Caco-2 (cell line): ENCODE measurements at places on chromosomes 2 and 18. TPM values are rescaled to one million over a fixed set of nuclear protein-coding genes. Genes with fewer than 3 reads are reported as not detected.

Gene B3GNT7
- total RNA-seq = 2.7 and 3.6 TPM in 2 replicates

DNA sequence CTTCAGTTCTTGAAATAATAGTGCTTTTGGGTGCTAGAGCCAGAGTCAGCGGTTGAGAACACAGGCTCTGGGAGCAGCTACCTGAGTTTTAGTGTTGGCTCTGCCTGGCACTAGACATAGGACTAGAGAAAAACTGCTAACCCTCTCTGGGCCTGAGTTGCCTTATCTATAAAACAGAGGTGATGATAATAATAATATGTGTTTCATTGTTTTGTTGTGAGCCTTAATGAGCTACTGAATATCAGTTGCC, 391.7 kb downstream of the PTPRM start:
- DNase-seq = no peak

- DNase-seq = no peak
Observed at GRCh38 chr2:96890726-96891385, 21.0 kb upstream of the SEMA4C start.

- DNase-seq = no peak
Observed at GRCh38 chr2:98604547-98604946, 3.8 kb downstream of the COA5 start.

DNA sequence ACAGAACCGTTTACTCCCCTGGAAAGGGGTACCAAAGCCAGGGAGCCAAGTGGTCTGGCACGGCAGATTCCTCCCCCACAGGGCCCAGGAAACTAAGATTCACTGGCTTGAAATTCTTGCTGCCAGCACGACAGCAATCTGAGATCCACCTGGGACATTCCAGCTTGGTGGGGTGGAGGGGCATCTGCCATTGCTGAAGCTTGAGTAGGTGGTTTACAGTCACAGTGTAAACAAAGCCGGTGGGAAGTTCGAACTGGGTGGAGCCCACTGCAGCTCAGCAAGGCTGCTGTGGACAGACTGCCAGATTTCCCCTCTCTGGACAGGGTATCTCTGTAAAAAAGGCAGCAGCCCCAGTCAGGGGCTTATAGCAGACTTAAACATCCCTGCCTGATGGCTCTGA, 901.7 kb upstream of the LRRTM1 start:
- DNase-seq = no peak
